ENCODE measurements at places on chromosomes 1 and 21.
A peak's percentile ranks its signal among the peaks of the same experiment; 100 is the strongest.

DNA sequence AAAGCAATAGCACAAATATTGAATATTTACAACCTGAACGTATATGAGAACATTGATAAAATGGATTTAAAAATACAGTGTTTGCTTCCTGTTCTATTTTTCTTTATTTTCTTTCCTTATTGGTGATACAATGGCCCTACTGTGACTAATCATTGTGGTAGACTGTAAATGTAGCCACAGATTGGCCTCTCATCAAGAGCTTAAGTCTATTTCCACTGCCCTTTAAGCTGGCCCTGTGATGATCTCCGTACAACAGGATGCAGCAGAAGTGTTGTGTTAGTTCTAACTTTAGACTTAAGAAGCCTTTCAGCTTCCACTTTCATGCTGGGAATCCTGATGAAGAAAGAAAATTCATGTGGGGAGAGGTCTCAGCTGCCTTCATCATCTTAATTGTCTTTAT is 285.6 kb upstream of the B3GALT2 start:
- peak; percentile 22 for DNase-seq

DNA sequence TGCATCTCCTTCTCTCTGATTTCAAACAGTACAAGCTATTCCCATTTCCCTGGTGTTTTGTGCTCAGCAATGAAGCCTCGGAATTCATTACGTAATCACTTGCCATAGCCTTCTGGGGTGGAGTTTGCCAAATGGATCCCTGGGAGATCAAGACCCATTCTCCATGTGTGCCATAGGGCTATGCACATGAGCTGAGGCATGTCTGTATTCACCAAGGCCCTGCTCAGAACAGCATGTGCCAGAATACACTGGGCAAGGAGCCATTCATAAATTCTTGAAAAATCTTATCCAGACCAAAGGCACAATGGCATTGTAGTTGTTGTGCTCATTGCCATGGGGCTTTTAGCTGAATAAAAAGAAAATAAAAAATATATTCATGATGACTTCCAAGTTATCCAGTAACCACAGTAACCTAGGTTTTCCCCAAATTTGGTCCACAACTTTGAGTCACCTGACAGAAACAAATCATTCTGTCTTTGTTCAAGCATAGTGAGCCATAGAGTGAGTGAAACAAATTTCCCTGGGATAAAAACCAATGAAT is 53.0 kb downstream of the CRB1 start:
- DNase-seq, result peak; percentile 77

GRCh38 chr1:10685808-10686403 is 110.5 kb downstream of the CASZ1 start:
- DNase-seq, result peak; percentile 16

GRCh38 chr1:173870252-173871075 is 2.3 kb downstream of the ZBTB37 start:
- DNase-seq, result no peak

GRCh38 chr1:217948741-217949140 is 317.6 kb downstream of the SPATA17 start:
- no peak for DNase-seq

DNA sequence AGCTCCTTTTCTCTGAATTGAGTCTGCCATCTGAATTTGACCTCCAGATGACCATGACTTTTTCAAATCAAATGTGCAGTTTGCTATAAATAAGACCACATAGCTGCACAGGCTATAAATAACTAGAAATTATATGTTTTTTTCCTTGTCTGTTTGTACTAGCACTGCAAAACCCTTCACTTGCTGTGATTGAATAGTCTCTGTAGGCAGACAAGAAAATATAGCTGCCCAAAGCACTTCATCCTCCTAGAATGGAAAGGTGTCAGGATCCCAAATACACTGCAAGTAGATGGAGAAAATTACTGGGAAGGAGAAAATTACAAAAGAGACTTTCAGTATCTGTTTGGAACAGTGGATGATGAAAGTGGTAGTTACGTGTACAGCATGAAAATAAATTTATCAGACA is 175.8 kb downstream of the APP start:
- no peak for DNase-seq

DNA sequence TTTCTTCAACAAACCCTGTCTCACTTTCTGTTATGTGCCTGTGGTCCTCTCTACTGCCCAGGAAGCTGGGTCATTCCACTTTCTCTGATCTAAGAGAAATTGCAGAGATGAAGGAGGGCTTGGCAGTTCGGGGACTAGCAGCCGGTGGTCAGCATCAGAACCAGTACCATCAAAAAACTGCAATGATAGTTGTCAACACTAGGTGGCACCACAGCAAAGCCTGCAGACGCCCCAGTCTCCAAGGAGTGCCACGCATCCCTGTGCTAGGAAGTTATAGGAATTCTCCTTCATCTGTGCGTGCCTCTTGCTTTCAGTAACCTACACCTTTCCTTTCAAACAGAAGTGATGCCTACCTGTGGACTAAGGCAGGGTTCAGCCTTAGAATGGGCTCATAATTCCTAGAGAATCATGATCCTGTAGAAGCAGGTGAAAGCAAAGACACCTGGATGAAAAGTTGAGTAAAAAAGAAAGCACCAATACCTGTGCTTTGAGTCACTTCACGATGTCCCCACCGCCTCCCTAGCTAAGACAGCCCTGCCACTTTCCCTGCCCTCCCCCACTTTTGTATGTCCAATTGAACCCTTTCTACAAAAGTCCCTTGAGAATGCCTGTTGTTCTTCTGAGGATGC is 129.2 kb downstream of the ADAMTS1 start:
- peak; percentile 69 for DNase-seq

- no peak for DNase-seq
These were observed 3.0 kb downstream of the CNR2 start for GRCh38 chr1:23910144-23910543.

DNA sequence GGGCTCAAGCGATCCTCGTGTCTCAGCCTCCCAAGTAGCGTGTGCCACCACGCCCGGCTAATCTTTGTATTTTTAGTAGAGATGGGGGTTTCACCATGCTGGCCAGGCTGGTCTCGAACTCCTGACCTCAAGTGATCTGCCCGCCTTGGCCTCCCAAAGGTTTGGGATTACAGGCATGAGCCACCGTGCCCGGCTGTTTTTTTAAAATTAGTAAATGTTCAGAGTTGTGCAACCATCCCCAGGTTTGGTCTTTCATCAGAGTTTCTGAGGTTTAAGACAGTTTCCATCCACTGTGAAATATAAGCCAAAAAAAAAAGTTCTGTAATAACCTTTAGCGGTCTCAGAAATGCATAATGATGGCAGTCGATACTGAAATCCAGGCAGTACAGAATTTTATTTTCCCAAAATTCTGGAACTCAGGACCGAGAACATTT is 550 bp upstream of the SYT11 start:
- no peak for DNase-seq

DNA sequence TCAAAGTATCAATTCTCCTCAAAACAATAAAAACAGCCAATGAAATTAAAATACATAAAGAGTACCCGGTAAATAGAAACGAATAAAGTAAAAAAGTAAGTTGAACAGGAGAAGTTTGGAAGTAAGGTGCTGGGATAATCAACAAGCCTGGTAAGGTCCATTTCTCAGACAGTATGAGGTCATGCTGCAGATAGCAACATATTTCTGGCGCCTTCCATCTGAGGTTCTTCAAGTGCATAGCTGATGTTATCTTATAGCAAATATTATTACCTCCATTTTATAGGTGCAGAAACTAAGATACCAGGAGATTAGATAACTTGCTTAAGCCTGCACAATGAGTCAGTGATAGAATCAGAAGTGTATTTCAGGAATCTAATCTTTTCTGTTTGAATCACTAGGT is 23.7 kb upstream of the CEP350 start:
- DNase-seq, result no peak

- DNase-seq, result no peak
These were observed 26.9 kb upstream of the PTGFRN start for GRCh38 chr1:116882866-116883265.

DNA sequence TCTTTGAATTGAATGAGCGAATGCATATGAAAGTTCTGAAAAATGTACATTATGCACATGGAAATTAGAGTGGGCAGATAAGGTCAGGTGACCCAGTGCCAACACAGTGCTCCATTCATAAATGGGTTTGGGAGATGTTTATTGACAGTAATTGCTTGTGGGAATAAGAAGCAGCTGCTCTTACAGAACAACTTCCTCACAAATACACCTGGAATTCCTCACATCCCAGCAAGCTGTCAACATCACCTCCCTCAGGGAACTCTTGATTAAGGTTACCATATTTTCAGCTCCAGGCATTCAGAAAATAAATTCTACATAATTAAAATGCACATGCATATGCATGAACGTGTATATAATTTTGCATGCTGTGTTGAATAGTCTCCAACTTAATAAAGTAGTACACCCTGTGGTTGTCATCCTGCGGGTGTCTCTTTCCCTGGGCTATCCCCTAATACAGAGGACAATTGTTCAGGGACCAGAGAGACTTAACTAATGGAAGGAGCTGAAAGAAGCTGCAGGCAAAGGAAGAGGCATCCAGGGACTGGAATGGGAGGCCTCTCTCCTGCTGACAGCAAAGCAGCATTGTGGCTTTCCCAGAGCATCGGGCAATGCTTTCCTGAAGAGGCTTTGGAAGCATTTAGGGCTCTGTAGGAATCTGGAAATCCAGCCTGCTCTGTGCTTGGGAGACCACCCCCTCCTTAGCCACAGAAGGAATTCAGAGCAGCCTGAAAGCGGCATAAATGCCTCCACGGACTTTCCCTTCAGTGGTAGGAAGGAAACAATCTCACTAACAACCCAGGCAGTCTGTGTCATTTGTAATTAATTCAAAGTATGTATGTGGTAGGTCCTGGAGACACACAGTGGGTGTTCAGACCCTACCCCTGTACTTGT is 55.2 kb upstream of the GNG12 start:
- peak; percentile 87 for DNase-seq

DNA sequence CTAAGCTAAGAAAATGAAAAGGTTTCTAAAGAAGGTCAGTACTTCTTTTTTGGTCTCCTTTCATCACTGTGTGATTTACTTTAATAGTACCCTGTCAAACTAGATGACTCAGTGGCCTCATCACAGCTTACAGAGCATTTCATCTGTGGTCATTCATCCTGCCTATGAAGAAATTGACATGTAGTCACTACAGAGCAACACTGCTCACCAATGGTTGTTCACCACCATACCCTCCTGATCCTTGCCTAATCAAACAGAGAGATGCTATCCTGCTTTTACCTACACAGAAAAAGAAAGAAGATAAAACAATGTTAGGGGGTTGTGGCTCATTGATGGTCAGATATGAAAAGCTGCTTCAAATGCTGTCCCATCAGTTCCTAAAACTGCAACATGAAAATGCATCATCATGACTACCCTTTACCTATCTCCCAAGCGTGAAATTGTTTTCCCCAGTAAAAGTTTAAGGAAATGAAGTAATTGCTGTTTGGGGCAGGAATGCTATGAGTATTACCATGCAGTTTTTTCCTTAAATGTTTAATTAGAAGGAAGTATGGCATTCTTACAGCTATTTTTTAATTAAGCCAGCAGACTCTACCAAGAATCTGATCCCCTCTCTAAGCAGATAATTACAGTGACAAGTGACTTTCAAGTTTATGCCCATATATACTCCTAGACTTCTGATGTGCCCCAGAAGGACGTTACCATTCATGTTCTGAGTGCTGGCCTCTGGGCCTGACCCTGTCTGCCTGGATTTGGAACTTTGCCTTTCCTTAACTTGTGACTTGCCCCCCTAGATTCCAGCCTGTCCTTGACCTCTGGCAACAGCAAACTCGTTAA is 46.1 kb upstream of the FBXO28 start:
- peak; percentile 70 for DNase-seq

GRCh38 chr1:210223226-210223904 is 9.2 kb upstream of the SERTAD4 start:
- DNase-seq, result no peak

- no peak for DNase-seq
These were observed 77.6 kb upstream of the CHRM3 start for GRCh38 chr1:239308701-239309333.

DNA sequence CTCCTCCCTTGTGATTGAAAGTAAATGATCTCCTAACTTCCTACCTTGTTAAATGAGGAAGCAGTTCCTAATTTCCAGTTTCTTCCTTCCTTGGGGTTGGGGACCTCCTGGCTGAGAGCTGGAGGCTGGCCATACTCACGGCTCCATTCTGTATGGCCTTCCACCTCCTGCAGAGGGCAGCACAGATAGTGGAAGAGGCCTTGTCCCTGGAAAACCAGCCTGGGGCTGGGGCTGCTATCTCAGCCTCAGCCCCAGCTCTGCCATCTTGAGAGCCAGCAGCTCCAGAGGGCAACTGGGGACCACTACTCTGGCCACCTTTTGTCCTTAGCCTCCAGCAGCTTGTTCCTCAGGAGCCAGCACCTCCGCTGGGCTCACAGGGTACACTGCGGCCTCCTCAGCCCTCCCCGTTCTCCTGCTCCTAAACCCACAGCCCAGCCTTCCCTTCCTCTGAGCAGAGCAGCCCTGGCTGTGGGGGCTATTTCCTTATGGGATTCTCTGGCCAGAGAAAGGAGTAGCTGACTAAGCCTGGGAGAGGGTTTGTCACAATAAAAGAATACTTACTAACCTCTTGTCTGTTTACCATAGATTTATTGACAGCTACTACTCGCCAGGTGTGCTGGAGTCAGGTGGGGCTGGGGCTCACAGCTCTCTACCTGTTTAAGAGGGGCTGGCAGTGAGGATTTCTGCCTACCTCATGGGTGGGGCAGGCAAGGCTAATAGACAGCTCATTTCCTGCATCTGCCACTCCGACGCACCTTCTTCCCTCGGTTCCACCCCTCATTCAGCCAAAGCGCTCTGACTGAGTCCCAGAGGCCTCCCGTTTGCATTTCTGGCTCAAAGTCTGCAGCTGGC is 6.3 kb downstream of the TMEM234 start:
- peak; percentile 78 for DNase-seq

- no peak for DNase-seq
These were observed 131.2 kb downstream of the AK5 start for GRCh38 chr1:77412820-77413530.

GRCh38 chr1:3551711-3552110 is 59.6 kb downstream of the MEGF6 start:
- DNase-seq, result no peak

- no peak for DNase-seq
These were observed 15.6 kb downstream of the WNT4 start for GRCh38 chr1:22127248-22127647.

DNA sequence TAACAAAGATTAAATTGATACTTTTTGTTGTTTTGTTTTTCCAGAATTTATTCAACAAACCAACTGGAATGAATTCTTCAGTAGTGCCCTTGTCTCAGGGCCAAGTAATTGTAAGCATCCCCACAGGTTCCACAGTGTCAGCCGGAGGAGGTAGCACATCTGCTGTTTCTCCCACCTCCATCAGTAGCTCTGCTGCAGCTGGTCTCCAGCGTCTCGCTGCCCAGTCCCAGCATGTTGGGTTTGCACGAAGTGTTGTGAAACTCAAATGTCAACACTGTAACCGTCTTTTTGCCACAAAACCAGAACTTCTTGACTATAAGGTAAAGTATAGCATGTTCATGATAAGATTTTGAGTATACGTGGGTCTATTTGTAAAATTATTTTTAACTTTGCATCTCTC is 118.5 kb downstream of the ZMYM4 start:
- no peak for DNase-seq

DNA sequence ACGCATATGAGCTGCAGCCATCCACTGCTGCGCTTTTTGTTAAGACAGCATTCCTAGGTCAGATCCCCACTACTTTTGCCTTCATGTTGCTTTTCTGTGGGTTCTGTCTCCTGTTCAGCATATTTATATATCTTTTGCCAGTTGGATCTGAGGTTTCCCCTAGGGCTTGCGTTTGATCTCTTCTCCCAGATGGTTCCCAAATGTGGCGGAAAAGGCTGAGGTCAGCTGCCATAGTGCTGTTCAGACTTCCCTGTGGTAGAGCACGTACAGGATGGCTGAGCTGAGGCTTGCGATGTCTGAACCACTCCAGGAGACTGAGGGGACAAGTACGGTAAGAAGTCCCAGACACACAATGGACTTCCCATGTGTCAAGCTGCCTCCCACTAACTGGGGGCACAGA is 39.8 kb downstream of the COL6A1 start:
- no peak for DNase-seq
